ENCODE measurements at places on chromosomes 11 and 22.

- DNase-seq = no peak
These were observed 512 bp downstream of the SH3BP1 start for GRCh38 chr22:37639771-37640590.

DNA sequence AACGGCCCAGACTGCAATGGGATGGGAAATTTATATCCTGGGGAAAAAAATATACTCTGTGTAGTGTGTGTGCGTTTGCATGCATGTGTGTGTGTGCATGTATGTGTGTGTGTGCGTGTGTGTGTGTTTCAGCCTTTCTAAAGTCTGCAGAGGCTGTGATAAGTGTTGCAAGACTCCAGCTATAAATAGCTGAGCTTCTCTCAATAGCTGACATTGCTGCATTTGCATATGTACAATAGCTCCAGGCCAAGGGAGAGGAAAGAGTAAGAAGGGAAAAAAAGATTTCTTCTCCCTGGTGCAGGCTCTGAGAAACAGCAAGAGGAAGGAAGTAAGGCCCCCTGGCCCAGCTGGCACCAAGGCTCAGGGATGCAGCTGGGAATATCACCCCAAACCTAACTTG is 483.0 kb downstream of the MN1 start:
- no peak for DNase-seq

- no peak for DNase-seq
These were observed 296.9 kb downstream of the MN1 start for GRCh38 chr22:27504360-27505253.

GRCh38 chr22:48574776-48575617 is 1252.7 kb downstream of the BRD1 start:
- DNase-seq = peak; percentile 24

DNA sequence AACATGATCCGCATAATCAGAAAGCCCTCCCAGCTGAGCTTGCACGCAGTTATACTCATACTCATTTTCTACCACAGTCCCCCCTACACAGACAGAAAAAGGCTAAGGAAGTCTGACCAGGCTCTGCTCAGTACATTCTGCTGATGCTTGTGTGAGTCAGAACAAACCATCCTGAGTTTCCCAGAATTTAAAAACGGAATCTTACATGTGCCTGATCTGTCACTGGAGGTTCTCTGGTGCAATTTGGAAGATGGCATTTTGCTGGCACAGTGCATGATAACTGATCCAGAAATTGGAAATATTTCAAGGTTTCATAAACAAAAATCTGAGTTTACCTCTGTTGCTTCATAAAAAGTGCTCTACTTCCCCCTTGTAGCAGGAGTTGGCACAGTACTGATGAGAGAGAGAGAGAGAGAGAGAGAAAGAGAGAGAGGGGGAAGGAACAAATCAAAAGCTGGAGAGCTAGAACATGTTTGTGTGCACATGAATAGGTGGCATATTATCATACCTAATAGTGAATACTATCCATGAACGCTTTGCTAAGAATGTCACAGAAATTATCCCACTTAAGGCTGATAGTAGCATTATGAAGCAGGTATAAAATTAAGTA is 1085.3 kb downstream of the DLG2 start:
- DNase-seq = no peak

DNA sequence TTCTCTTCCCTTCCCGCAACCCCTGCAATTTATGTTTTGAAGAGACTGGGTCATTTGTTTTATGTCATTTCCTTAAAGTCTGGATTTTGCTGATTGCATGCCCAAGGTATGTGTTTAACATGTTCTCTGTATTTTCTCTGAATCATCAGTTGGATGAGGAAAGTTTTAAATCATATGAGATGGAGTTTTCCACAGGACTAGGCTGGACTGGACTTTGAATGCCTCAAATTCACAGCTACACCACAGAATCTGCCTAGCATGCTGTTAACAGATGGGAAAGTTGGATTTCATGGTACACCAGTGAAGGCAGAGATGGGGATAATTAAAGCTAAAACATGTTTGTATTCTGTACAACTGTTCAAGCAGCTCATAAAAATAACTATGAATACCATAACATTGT is 62.6 kb downstream of the CWC15 start:
- DNase-seq = no peak

DNA sequence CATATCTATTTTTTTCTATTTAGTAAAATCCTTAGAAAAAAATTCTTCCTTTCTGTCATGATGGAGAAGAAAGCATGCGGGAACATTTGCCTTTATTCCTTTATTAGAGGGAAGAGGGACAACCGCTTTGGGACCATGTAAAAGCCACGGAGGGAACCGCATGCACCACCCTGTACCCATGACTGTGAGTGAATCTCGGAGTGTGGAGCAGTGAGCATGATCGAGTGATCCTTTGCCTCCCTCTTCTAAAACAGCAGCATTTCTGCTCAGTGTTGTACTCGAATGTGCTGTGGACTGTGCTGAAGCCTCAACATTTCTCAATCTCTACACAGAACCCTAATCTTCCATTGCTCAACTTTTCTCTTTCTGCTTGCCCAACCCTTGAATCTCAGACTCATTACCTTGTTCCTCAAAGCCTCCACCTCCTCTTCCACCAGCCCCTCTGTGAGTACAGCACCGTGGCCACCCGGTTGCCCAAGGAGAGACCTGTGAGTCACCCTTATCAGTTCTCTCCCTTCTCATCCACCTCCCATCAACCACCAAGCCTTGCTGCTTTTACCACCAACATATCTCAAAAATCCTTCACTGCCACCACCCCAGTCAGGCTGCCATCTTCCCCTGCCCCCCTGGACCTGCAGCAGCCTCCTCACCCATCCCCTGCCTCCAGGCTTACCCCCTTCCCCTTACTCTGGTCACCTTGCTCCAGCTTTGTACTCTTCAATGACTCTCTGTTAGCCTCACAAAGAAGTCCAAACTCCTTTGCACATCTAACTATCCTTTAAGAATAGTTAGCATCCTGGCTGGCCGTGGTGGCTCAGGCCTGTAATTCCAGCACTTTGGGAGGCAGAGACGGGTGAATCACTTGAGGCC is 103.1 kb downstream of the NAT10 start:
- no peak for DNase-seq

- DNase-seq = no peak
These were observed 1.2 kb downstream of the P2RX3 start for GRCh38 chr11:57339328-57339727.

GRCh38 chr22:37634417-37634924 is 5.0 kb upstream of the SH3BP1 start:
- DNase-seq = no peak

GRCh38 chr11:2703363-2704141 is 3.8 kb upstream of the KCNQ1OT1 start:
- no peak for DNase-seq

GRCh38 chr11:122101625-122102291 is 14.3 kb downstream of the BLID start:
- no peak for DNase-seq

GRCh38 chr11:21072558-21072957 is 403.2 kb downstream of the NELL1 start:
- DNase-seq = no peak

- DNase-seq = no peak
These were observed 493.5 kb upstream of the B3GAT1 start for GRCh38 chr11:134905517-134905916.

DNA sequence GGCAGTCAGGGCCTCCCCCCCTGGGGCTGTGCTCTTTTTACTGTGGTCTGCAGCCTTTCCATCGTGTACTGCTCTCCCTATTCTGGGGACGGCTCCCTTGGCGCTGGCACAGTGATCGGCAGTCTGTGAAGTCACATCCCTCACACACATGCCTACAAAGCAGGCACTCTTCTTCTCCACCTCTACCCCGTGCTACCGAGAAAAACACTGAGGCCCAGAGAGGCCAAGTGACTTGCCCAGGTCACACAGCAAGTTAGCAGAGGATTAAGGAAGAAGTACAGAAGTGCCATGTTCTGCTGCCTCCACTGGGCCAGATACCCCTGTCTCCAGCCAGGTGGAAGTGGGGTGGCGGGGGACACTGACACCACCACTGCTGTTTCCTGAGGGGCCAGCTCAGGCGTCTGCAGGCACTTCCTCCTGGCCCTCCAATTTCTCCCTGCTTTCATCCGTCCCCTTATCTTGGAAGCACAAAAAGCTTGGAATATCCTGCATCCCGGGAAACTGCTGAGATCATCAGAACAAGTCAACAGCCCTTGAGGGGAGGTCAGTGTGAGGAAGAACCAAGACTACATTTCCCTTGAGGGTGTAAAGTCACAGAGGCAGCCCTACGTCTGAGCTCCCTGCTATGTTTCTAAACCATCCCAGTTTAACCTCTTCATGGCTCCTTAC is 30.2 kb upstream of the KLHL35 start:
- no peak for DNase-seq

GRCh38 chr11:26297189-26297975 is 34.5 kb upstream of the ANO3 start:
- no peak for DNase-seq

- DNase-seq = no peak
These were observed 213.6 kb downstream of the RAB38 start for GRCh38 chr11:87961606-87962005.

DNA sequence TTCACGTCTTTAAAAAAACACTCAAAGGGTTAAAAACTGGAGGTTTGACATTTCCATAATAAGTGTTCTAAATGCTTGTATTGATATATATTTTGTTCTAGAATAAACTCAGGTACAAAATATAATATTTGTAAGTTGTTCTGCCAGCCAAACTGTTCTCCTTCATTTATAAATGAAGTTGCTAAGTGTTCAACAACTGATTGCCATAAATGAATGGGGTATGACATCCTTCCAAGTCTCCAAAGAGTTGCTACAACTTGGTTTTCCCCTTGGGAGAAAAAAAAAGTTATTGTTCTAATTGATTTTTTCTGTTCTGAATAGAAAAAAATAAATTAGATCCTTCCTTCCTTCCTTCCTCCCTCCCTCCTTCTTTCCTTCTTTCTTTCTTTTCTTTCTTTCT is 65.4 kb upstream of the BLID start:
- DNase-seq = no peak

DNA sequence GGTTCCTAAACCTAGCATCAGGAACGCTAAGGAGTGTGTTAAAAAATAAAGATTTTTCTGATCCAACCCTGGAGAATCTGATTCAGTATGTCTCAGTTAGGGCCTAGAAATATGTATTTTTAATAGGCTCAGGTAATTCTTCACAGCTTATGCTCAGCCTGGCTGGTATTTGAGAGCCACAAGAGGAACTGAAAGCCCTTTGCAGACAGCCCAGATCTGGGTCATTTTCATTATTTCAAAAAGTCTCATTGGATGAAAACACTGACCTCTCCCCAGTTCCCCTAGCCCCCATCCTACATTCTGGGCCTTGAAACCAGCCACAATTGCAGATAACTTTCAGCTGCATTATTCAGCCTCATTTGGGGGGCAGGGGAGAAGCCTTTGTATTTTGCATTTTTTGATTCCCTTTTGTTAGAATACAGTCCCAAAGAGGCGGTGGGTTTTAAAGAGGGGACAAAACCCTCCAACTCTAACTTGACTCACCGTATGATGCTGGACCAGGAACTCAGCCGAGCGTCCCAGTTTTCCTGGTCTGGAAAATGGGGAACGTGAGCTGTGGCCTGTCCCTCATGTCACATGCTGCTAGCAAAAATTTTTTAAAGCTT is 66.0 kb upstream of the LARGE1 start:
- no peak for DNase-seq

GRCh38 chr11:93229876-93230275 is 32.1 kb upstream of the SLC36A4 start:
- no peak for DNase-seq

GRCh38 chr11:35938231-35938630 is 5.6 kb upstream of the LDLRAD3 start:
- DNase-seq = no peak

DNA sequence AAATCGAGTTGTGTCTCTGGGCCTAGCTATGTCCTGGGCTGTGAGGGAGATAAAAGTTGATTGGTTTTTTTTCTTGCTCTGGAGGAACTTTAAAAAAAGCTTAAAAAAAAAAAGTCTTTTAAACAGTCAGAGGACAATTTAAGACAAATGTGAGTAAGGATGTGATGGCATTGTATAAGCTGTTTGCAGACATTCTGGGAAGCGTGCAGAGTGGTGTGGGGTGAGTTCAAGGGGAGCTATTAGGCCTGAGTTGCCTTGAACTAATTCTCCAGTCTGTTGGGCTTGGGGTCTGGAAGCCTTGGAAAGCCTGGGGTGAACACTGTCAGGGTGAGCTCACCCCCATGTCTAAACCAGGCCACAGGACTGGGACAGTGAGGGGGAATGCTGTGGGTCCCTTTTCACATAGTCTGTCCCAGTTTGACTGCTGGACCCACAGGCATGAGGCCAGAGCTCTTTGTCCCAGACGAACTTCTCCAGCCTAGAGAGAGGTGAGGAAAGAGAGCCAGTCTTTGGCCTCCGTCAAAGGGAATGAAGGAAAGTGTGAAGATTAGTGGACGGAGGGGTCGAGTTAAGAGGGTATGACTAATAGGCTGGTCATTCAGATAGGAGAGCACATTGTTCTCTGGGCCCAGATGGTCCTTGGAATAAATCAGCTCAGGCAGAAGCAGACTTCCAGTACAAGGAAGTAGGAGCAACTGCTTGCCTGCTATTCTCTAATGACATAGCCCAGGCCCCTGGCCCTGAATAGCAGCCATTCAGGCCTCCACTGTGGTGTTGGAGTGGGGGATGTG is 76.4 kb upstream of the NNMT start:
- no peak for DNase-seq

GRCh38 chr11:75323609-75324008 is 27.9 kb downstream of the ARRB1 start:
- DNase-seq = no peak

DNA sequence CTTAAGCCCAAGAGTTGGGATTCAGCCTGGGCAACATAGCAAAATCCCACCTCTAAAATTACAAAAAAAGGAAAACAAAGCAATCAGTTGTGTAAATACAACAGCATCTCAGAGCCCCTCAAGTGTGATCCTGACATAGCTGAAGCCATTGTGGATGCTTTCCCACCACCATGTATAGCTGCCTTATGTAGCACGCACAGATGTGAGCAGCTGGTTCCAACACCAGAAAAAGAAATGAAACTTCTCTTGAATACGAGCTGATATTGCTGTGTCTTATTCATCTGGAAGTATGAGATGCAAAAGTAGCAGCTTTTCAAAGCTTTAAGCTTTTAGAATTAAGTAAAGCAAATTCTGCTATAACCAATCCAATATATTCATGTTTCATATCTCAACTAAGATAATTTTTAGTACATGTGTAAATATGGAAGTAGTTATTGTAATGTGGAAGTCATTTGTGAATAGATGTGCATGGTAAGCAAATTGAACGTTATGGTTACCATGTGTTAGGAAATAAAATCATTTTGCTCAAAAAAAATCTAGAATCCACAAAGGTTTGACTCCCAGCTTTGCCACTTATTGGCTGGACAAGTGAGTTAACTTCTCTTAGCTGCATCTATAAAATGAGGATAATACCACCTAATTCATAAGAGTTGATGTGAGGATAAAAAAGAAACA is 63.2 kb downstream of the SGSM3 start:
- no peak for DNase-seq

- DNase-seq = no peak
These were observed 3.7 kb upstream of the CARNS1 start for GRCh38 chr11:67411785-67412152.

DNA sequence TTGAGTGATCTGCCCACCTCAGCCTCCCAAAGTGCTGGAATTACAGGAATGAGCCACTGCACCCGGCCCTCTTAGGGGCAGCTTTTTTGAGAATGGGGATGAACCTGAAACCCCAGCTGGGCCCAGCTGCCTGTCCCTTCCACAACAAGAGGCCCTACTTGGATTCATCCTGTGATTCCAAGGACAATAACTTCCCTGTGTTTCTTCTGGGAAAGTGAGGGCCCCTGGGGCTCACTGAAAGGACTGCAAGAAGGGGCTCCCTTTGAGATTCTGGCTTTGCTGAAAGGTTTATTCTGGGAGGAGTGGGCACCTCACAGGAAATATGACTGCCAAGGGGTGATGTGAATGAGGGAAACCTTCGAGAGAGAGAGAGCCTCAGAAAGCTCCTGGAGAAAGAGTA is 12.3 kb upstream of the GNAZ start:
- DNase-seq = no peak
